ENCODE measurements at places on chromosomes 7 and 10. TPM values are rescaled to one million over a fixed set of nuclear protein-coding genes. Genes with fewer than 3 reads are reported as not detected.

The ADAM12 gene
- total RNA-seq: 0.64 TPM

The PDE6C gene
- not detected for total RNA-seq

The DNAAF5 gene
- 54.9 TPM for total RNA-seq

The FANK1 gene
- 6.9 TPM for total RNA-seq

The SPDYE2B gene
- not detected for total RNA-seq

The SLC18A2 gene
- 1.6 TPM for total RNA-seq

The UNCX gene
- total RNA-seq: not detected

The PYROXD2 gene
- 5.9 TPM for total RNA-seq

The DENND2A gene
- total RNA-seq: 7.4 TPM

The ZNF438 gene
- total RNA-seq: 2.7 TPM

The TEX36 gene
- not detected for total RNA-seq

The FAM107B gene
- total RNA-seq: 36.3 TPM

The SORCS1 gene
- 1.6 TPM for total RNA-seq

The PCGF5 gene
- total RNA-seq: 48.7 TPM

The CDC14C gene
- not detected for total RNA-seq

The RBM17 gene
- total RNA-seq: 80.3 TPM

The EIF5AL1 gene
- total RNA-seq: 0.19 TPM

The ERVW-1 gene
- not detected for total RNA-seq

The NPSR1 gene
- 1.0 TPM for total RNA-seq

The DPYSL4 gene
- 0.27 TPM for total RNA-seq

The CYP51A1 gene
- 322 TPM for total RNA-seq

The ASZ1 gene
- not detected for total RNA-seq

The CDH23 gene
- total RNA-seq: 1.4 TPM

The HGF gene
- total RNA-seq: 0.96 TPM

The PRSS58 gene
- not detected for total RNA-seq

The EXOC6 gene
- total RNA-seq: 15.2 TPM

The NUTM2A gene
- 0.62 TPM for total RNA-seq

The SGMS1 gene
- 19.4 TPM for total RNA-seq

The CLEC5A gene
- 0.27 TPM for total RNA-seq

The SEC23IP gene
- total RNA-seq: 54.9 TPM

The TRIM50 gene
- not detected for total RNA-seq

The SPDYE2 gene
- total RNA-seq: not detected

The TUBAL3 gene
- total RNA-seq: 12.8 TPM

The LRIT1 gene
- not detected for total RNA-seq

The SFMBT2 gene
- 2.3 TPM for total RNA-seq

The TSPAN33 gene
- 3.8 TPM for total RNA-seq

The ANKRD7 gene
- not detected for total RNA-seq

The GIMAP8 gene
- 4.5 TPM for total RNA-seq

The TMEM254 gene
- total RNA-seq: 15.7 TPM

The NEBL gene
- total RNA-seq: 14.1 TPM

The MET gene
- 45.3 TPM for total RNA-seq

The C10orf67 gene
- total RNA-seq: not detected

The PPRC1 gene
- total RNA-seq: 36.1 TPM

All from colonic mucosa (tissue), 4 donors.